ENCODE measurements at places on chromosomes 16 and 17.

- DNase-seq: no peak
These were observed 33.9 kb downstream of the CMTM4 start for GRCh38 chr16:66662445-66663194.

DNA sequence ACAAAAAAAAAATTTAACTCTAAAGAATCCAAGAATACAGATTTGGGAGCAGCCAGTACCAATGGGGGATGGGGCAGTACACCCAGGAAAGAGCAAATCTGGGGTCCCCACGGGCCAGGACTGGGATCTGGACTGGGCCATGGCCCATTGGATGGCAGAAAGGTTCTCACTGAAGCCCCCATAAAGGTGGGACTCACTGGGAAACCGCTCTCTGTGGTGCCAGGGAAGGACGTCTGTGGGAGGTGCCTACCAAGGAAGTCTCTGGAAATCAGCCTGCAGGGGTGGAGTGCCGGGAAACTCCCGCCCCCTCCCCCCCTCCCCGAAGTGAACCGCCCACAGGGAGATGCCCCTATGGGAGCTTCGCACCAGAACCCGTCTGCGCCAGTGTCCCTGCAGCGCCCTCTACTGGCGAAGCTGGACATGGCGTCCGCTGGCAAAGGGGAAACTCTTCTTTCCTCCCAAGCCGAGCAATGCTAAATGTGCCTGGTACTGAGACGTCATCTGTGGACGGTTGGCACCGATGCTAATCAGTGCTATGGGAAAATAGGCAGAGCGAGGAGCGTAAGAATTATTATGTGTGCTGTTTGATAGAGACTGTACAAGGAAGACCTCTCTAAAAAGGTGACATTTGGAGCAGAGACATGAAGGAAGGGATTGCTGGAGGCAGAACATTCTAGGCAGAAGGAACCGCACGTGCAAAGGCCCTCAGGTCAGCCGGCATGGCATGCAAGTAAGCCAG lies 671.1 kb downstream of the WWOX start:
- no peak for DNase-seq

- DNase-seq: no peak
These were observed 32.7 kb downstream of the ZNF750 start for GRCh38 chr17:82807101-82807500.

- no peak for DNase-seq
These were observed 10.2 kb downstream of the CNTNAP1 start for GRCh38 chr17:42692489-42692888.

- no peak for DNase-seq
These were observed 30.5 kb downstream of the TANGO6 start for GRCh38 chr16:68873635-68874471.

- no peak for DNase-seq
These were observed 6.2 kb downstream of the SMCR8 start for GRCh38 chr17:18321309-18321708.

DNA sequence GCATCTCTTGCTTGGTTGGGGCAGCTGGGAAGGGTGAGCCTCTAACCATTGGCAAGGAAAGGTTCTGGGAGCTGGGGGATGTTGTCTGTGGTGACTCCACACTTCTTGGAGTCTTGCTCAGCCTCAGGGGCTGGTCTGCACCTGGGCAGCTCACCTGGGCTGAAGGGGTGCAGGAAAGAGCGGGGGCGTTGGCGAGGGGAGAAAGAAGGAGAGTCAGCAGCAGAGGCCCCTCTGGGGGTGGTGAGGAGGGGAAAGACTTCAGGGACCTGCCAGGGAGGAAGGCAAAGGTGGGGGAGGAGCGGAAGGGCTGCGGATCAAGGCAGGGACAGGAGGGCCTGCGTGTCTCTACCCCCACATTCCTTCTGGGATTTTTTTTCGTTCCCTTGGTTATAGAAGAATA lies 47.7 kb downstream of the CCDC42 start:
- DNase-seq: no peak

DNA sequence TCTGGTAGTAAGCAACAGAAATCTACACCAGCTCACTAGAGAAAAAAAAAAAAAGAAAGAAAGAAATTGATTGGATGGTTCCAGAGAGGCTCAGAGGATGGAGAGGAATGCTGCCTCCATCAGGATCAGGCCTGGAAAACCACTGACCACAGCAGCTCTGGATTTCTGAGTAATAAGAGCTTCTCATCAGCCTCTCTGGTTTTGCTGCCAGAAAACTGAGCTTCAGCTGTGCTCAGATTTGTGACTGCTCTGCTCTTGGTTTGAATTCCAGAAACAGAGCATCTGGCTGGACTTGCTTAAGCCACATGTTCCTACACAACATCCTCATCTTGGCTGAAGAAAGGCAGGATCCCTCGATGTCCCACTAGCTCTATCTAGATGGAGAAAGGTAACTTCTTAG lies 25.9 kb downstream of the IRX6 start:
- DNase-seq: no peak

- no peak for DNase-seq
These were observed 22.5 kb downstream of the CCR7 start for GRCh38 chr17:40542558-40543411.

- DNase-seq: no peak
These were observed 166.7 kb downstream of the IRF8 start for GRCh38 chr16:86065711-86066110.
